ENCODE measurements at places on chromosomes 7 and 10.

- DNase-seq, result no peak
Observed at GRCh38 chr10:64486149-64486548, 964.9 kb downstream of the REEP3 start.

- no peak for DNase-seq
Observed at GRCh38 chr7:157136372-157136771, 2.4 kb upstream of the UBE3C start.

DNA sequence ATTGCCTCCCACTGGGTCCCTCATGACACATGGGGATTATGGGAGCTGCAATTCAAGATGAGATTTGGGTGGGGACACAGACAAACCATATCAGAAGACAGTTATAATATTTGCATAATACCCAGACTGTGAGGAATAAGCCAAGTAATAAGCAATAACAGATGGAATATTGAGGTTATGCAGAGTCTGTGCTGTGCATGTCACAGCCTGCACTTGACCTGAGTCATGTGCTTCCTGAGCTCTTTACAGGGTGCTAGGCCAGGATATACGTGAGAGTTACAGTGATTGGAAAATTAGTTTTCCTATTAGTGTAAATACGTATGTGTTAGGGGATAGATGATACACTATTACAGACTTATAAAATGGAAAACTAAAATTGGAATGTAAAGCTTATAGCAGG is 288.7 kb downstream of the SDK1 start:
- DNase-seq, result no peak

DNA sequence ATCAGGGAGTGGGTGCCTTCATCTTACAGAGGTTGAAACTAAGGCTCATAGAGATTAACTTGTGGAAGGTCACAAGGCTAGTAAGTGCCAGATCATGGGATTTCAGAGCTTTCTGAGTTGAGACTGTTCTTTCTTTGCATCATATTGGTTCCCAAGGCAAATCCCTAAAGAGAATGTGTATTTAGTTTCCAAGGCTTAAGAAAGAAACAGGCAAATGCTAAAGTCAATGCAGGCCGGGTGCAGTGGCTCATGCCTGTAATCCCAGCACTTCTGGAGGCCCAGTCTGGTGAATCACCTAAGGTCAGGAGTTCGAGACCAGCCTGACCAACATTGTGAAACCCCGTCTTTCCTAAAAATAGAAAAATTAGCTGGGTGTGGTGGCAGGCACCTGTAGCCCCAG is 19.8 kb downstream of the CDK1 start:
- no peak for DNase-seq

DNA sequence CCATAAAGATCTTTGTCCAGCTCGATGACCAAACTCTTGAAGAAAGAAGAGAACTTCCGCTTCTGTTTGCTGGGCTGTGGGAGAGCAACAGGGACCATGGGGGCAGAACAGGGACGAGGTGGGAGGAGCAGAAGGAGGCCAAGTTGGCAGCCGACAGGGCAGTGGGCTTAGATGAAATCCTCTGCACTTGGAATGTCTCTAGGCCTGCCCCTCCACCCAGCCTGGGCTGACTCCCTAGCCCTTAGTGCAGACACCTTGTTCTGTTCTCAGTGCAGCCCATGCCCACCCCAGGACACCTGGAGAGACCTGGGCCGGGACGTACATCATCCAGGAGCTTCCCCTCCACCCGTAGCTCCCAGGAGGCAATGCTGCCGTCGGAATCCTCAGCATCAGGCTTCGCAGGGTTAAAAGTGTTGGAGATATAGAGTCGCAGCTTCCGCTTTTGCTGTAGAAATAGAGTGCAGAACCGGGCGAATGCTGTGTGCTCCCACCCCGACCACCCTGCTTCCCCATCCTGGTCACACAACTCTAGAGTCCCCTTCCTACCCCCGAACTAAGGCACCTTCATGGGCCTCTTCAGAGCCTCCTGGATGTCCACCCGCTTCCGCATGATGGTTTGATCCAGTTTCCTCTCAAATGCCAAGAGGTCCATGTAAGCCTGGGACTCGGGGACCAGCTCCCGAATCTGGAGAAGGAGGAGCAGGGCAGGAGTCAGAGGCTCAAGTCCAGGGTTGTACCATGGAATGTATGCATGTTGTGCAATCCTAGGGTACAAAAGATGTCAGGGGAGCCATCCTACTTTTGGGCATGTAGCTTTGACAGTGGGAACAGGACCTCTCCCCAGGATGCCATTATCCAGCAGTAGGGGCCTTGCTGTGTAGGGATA is 6.1 kb downstream of the SMARCD3 start:
- no peak for DNase-seq

DNA sequence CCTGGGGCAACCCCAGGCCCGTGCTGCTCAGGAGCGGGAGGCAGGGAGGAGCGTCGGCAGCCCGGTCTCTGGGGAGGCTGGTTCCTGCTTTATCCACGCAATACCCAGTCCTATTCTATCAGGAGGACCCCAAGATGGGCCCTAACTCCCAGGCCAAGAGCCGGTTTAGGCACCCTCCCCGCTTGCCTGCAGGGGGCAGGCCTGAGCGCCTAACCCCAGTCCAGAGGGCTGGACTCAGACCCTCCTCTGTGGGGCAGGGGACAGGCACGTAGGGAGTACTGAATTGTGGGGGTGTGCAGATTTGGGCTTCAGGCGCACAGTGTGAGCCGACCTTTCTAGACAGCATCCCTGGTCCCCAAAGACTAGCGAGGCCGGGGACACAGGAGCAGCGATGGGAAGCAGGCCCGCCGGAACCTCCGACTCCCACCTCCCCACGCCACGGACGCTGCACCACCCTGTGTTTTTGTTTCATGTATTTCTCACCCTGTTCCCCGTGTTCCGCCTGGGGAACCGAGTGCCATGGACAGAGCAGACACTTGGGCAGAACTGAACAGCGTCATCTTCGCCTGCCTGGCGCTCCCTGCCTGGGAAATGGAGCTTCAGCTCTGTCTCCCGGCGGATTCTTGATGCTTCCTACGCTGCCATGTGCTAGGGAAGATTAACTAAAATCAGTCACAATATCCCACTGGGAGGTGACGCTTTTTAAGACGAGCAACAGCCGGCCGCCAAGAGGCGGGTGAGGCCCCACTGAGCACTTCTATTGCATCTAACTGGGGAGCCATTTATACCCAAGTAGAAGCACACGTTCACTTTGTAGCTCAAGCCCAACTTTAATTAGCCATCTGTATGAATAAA is 5.3 kb downstream of the NUDT1 start:
- no peak for DNase-seq

- no peak for DNase-seq
Observed at GRCh38 chr10:75936841-75937240, 505.4 kb downstream of the LRMDA start.

GRCh38 chr10:22690614-22691431 is 23.6 kb downstream of the PIP4K2A start:
- DNase-seq, result no peak

DNA sequence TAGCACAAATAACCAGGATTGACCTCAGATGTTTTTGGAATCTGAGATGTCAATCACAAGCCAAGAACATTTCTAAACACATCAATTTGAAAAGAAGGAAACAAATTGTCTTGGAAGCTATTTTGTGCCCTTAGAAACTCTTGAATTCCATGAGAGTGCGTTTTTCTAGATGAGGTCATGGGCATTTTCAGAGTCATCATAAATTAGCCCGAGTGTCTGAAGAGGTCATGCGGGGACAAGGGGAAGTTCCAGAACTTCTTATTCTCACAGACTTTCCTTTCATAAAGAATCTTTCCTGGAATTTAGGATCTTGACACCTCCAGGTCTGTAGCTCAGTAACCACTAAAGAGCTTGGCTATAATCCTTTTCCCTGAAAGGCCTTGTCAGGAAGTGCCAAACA is 28.2 kb downstream of the IL2RA start:
- no peak for DNase-seq

DNA sequence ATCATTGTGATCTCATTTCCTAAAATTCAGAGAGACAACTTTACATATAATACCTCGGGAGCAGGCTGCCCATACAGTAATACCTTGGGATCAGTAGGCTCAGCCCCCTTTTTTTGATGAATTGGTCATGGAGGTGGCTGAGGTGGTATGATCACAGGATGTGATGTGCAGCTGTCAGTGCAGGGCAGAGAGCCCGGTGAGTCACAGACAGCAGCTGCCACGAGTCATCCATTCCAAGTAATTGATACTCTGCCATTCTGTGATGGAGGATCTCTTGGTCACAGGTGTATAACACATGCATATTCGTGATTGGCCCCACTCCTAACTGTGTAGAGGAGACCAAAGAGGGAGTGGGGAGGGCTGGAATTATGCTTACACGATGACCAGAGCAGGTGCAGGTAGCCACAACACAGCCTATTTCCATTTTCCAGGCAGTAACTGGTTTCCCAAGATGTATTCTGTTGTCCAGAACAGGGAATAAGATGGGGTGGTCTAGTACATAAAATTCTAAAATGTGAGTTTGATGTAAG is 14.1 kb downstream of the NRCAM start:
- no peak for DNase-seq

- DNase-seq, result no peak
Observed at GRCh38 chr7:17368856-17369524, 70.5 kb downstream of the AHR start.

DNA sequence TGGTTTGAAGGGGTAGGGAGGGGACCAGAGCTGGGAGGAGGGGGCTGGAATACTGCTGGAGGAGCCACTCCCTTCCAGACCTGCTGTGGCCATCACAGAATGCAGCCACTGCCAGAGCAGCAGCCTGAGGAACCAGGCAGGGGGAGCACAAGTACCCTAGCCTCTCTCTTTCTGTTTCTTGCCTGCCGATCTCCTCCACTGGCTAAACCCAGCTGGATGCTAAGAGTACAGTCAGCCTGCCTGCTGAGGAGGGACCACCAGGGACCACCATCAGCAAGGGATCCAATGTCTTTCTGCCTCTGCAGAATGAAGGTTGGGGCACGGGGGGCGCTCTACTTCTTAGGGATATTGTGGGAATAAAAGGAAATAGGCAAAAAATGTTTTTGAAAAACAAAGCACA is 4.7 kb downstream of the BLVRA start:
- DNase-seq, result no peak

Data from stimulated activated CD4-positive, alpha-beta T cell treated with anti-CD3 and anti-CD28 coated beads, TNF-alpha, amount 100 ng/mL, for 24 hours (primary cell).